IMR-90 (cell line): ENCODE measurements at places on chromosomes 6 and 20. TPM values are rescaled to one million over a fixed set of nuclear protein-coding genes. Genes with fewer than 3 reads are reported as not detected.

GRCh38 chr20:25052255-25053194 lies 5.4 kb downstream of the ACSS1 start:
- DNase-seq: no peak

- DNase-seq: peak; percentile 86
These were observed 441.1 kb upstream of the JARID2 start for GRCh38 chr6:14804785-14805210.

DNA sequence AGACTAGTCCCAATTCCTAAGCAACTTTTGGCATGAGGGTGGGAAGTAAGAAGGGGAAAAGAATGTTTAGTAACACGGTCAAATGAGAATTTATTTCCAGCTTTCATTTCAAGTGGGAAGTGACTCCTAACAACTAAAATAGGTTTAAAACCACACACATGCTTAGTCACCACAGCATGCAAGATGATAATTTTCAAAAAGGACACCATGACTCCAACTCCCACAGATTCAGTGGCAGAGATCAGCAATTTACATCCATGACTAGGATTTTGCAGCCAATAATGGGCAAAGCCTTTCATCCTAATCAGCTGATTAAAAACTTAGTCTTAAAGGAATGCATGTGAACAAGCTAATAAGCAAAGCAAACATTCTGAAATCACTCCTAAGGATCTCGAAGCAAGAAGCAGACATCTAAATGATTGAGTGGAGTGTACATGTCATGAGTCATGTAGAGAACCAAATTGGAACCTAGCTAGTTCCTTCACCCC lies 48.1 kb upstream of the GCLC start:
- peak; percentile 79 for DNase-seq

DNA sequence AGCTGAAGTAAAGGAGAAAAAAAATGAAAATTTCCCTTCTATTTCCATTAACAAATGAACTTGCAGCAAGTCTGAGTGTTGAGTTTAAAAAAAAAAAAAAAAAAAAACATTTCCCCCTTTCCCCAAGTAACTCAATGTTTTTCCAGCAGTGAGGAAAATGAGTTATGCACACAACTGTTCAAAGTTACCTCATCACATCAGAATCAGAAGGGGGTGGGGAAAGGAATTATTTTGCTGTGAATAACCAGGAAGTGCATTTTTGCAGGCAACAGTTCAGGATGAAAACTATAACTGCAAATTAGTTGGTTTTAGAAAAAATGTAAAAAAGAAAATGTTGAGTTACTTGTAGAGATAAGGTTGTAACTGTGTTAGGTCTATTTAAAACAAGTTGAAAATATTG lies 568.9 kb upstream of the CITED2 start:
- peak; percentile 89 for DNase-seq

GRCh38 chr6:4322134-4322845 lies 186.9 kb upstream of the ECI2 start:
- no peak for DNase-seq

- DNase-seq: no peak
These were observed 64.8 kb upstream of the SLCO4A1 start for GRCh38 chr20:62577490-62577836.

- DNase-seq: no peak
These were observed 727.4 kb upstream of the CITED2 start for GRCh38 chr6:140101818-140102217.

DNA sequence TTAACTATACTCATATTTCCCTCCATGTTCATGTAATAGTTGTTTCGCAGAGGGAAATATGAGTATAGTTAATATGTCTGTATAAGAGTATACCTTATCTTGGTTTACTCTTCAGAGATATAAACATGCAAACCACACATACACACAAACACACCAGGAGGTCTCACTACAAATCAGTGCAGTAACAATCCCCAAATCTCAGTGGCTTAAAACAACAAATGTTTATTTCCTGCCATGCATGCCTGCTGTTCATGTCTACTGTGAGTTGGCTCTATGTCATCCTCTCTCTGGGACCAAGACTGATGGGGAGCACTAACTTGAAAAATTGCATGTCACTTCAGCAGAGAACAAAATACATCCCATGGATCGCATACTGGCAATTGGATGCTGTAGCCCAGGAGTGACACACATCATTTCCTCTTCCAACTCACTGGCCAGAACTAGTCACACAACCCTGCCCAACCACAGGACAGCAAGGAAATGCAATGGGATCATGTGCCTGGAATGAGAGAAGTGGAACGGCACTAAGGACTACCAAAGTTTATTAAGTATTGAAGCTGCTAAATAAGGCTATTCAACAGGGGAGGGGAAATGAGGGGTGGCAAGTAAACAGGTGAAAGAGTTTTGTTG lies 89.0 kb upstream of the DTNBP1 start:
- no peak for DNase-seq

GRCh38 chr20:11212272-11212671 lies 538.5 kb upstream of the JAG1 start:
- DNase-seq: no peak

DNA sequence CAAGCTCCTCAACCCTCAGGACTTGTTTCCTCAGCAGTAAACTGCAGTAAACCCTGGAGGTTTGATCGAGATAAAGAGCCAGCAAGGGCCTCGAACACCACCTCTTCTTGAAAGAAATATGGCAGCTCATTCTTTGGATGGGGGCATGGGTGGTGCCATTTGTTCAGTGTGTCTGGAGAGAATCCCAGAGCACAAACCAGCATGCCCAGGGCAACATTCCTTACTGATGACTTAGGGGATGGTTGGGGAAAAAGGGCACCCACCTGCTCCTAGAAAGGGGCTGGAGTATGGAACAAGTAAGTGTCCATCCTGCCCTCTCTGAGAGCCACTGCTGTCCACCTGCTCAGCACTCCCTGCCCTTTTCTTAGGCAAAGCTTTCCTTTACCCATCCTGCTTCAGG lies 31.3 kb upstream of the ZFAND3 start:
- no peak for DNase-seq

GRCh38 chr6:158475344-158476302 lies 84.3 kb upstream of the TMEM181 start:
- DNase-seq: peak; percentile 57

- no peak for DNase-seq
These were observed 133.5 kb downstream of the PHACTR3 start for GRCh38 chr20:59737816-59738215.

DNA sequence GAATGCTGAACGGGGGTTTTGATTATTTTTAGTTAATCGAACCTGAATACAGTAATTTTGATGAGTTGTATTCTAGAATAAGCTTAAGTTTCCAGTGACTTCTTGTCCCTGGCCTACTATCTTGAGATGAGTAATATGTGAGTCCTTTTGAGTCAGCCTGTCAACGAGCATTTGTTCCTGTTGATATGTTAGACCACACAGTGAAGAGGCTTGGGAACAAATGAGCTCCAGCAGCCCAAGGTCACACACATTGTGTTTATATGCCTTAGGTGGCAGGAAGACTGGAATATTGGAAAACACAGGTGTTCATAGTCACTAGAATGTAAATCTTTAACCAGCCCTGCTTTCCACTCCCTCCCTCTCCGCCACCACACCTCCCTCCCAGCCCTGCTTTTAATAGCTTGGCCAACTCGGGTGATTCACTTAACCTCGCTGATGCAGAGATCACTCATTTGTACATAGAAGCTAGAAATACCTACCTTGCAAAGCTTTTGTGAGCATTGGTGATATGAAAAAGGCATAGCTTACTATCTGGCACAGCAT lies 9.1 kb downstream of the SMPDL3A start:
- peak; percentile 84 for DNase-seq

DNA sequence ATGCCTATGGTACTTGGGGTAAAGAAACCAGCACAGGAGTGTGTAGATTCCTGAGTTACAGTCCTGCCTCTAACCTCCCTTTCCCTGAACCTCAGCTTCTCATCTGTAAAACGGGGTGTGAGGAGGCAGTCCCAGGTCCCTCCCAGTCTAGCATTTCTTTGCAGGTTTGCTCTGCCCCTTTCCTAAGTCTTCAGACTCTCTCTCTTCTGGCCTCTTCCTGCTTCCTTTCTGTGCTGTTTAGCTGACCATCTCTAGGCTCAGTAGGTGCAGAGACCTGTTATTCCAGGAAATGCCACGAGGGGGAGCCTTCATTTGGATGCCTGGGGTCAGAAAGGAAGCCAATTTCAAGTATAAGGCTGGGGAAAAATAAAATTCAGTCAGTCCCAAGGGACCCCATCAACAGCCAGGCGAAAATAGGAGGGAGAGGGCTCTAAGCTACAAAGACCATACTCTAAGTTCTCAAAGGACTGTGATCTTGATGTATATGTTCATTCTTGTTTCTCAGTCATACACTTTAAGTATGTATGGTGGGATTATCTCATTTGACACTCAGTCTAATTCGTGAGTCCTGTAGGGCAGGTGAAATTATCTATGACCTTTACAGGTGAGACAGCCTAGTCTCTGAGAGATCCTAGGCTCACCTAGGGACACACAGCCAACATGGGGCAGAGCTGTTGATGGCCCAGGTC lies 89.1 kb downstream of the NCR2 start:
- DNase-seq: peak; percentile 71

DNA sequence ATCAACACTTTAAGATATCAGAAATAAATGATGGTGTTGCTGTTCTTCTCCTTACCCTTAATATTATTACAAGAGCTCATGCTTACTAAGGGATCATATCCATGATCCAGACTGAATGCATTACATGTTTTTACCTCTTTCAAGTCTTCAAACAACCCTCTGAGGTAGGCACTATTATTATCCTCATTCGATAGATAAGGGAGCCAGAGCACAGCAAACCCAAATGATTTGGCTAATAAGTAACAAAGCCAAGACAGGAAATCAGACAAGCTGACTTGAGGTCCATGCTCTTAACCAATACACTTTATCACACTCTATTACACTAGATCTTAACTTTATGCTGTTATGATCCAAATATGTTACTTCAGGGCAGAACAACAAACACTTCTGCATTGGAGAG lies 145.9 kb downstream of the RALGAPA2 start:
- no peak for DNase-seq

GRCh38 chr6:114592506-114592905 lies 249.7 kb upstream of the HS3ST5 start:
- DNase-seq: no peak

GRCh38 chr6:62707156-62707555 lies 421.1 kb upstream of the KHDRBS2 start:
- DNase-seq: no peak

DNA sequence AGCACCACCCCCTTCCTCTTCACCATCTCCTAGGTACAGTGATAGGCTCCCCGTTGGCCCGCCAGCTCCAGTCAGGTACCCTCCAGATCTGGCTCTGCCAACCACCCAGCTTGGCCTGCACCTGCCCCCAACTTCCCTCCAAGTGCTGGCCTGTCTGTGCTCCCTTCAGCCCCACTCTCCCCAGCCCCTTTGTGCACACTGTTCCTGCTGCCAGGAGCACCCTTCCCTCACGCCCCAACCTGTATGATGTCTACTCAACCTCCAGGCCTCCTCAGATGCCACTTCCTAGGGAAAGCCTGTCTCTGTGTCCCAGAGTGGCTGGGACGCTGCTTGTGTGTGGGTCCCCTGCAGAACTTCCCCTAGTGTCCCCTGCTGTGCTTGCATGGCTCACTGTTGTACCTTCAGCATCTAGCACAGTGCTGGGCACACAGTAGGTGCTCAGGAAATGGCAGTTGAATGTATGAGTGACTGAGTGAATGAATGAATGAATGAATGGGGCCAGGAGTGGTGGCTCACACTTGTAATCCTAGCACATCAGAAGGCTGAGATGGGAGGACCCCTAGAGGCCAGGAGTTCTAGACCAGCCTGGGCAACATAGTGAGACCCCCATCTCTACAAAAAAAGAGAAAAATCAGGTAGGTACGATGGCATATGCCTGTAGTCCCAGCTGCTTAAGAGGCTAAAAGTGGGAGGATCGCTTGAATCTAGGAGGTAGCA lies 3.0 kb downstream of the ZBP1 start:
- DNase-seq: no peak

GRCh38 chr6:37580176-37580955 lies 80.7 kb upstream of the CCDC167 start:
- DNase-seq: no peak

GRCh38 chr6:146498309-146498708 lies 45.3 kb upstream of the RAB32 start:
- no peak for DNase-seq

DNA sequence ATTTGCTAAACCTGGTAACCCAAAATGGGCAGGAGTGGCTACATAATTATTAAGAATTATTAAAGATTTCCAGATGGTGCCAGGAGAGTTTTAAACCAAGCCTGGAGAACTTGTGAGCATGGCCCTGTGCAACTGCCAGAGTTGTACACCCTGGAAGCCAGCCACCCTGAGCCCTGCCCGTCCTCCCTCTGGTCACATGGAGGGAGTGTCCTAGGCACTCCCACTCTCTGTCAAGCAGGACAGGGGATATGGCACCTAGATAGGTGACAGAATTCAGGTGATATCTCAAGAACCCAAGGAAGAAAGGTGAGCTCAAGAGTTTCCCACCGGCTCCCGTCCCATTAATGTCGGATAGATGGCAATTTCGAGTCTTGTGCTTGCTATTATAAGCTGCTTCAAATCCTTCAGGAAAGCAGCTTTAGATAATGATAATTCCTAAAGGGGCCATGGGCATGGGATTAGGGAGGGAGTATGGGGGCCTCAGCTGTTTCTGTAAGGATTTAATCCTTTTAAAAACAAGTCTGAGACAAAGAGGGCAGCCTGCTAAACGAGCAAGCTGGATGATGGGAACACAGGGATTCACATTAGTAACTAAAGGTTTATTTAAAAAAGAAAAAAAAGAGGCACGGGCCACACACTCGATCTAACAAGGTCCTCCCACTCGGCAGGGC lies 169.1 kb downstream of the BMP7 start:
- no peak for DNase-seq

DNA sequence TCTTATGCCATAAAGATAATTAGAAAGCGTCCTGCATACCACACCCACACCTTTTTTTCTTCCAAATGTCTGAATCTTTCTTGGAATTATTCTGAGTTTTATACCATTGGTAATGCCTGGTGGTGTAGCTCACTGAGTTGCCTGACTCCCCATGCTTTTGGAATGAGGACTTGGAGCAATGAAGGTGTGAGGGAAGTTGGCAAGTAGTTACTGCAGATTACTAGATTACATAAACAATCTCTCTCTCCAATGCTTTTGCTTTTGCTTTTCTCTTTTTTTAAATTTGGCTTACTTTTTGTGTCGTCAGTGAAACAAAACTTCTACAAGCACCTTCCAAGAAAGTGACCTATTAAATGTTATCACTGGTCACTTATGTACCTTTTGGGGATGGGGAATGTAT lies 406.1 kb upstream of the SOX4 start:
- DNase-seq: no peak

Gene MKKS
- total RNA-seq: 7.5 and 8.1 TPM in 2 replicates

Gene ATP9A
- 22.4 and 23.3 TPM in 2 replicates for total RNA-seq

Gene C20orf202
- not detected in 2 replicates for total RNA-seq

Gene DUSP22
- total RNA-seq: 6.9 and 8.2 TPM in 2 replicates

Gene METTL24
- not detected in 2 replicates for total RNA-seq

Gene B3GALT4
- total RNA-seq: 0.72 and 0.83 TPM in 2 replicates

Gene RAET1G
- 1.3 and 2.2 TPM in 2 replicates for total RNA-seq

Gene PHACTR1
- total RNA-seq: not detected in 2 replicates

Gene DEFB116
- total RNA-seq: not detected in 2 replicates

Gene FRK
- total RNA-seq: under 0.01 TPM in 2 replicates

Gene NKX2-2
- total RNA-seq: not detected in 2 replicates

Gene ANKRD6
- 0.18 and 0.28 TPM in 2 replicates for total RNA-seq

Gene KCNB1
- not detected in 2 replicates for total RNA-seq

Gene PI3
- total RNA-seq: not detected in 2 replicates

Gene AKAP7
- total RNA-seq: 0.54 and 3.3 TPM in 2 replicates
